Anterior cingulate cortex (tissue), 58 donors: ENCODE measurements at places on chromosomes 12 and 14.

GRCh38 chr14:105070760-105071137, 5.5 kb upstream of the GPR132 start:
- no peak for DNase-seq

- DNase-seq = peak; percentile 2
Observed at GRCh38 chr12:45725631-45726602, 3.6 kb upstream of the ARID2 start.

DNA sequence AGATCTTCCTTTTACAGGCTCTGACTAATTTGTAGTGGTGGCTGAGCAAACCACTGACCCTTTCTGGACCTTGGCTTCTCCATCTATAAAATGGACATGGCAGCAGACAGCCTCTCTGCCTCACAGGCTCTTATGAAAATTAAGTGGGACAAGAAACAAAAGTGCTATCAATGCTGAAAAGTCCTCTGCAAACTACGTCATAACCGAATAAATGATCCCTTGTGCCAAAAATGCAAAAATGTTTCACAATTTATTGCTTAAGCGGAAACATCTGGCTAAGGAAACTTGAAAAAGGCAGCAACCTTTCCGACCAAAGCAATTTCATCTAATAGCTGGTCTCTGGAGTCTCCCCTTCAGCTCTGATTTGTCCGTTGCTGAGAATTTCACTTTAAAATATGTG, 108.5 kb upstream of the PLXNC1 start:
- no peak for DNase-seq

DNA sequence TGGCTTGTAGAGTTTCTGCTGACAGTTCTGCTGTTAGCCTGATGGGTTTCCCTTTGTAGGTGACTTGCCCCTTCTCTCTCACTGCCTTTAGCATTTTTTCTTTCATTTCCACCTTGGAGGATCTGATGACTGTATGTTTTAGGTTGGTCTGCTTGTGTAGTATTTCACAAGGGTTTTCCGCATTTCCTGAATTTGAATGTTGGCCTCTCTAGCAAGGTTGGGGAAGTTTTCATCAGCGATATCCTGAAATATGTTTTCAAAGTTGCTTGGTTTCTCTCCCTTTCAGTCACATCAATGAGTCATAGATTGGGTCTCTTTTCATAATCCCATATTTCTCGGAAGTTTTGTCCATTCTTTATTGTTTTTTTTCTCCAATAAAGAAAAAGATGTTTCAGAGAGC, 11.4 kb downstream of the NOPCHAP1 start:
- no peak for DNase-seq

DNA sequence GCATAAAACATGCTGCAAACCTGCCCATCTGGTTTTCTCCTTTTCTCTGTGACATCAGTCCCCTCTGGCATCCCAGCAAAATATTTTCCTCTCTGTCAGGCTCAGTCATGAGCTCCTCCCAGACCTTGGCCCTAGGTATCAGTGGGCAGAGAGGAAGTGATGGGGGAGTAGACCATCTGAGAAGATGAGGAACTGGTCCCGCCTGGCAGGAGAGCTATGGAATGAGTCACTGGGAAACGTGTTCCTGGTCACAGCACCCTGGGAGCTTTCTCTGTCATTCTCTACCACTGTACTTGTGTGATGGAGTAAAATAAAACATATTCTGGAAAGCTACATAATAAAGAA, 5.0 kb upstream of the SRSF9 start:
- DNase-seq = peak; percentile 49

DNA sequence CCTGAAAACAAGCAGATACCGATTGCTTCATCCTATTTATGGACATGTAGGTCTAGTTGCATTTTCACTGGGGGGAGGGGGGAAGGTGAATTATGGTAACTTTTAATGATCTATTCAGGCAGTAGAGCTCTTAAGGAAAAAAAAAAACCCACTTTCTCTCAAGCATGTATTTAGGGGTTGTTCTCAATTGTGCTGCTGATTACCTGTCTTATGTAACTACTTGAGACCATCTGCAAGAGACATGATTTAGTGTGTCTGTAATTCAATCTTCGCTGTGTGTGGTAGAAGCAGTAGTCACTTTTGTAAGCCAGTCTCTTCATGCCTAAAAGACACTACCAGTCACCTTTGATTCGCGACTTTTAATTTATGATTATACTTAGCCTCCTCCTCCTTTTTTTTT, 8.9 kb downstream of the CALM1 start:
- DNase-seq = no peak

GRCh38 chr12:10142976-10143589, 13.1 kb upstream of the CLEC7A start:
- DNase-seq = no peak

DNA sequence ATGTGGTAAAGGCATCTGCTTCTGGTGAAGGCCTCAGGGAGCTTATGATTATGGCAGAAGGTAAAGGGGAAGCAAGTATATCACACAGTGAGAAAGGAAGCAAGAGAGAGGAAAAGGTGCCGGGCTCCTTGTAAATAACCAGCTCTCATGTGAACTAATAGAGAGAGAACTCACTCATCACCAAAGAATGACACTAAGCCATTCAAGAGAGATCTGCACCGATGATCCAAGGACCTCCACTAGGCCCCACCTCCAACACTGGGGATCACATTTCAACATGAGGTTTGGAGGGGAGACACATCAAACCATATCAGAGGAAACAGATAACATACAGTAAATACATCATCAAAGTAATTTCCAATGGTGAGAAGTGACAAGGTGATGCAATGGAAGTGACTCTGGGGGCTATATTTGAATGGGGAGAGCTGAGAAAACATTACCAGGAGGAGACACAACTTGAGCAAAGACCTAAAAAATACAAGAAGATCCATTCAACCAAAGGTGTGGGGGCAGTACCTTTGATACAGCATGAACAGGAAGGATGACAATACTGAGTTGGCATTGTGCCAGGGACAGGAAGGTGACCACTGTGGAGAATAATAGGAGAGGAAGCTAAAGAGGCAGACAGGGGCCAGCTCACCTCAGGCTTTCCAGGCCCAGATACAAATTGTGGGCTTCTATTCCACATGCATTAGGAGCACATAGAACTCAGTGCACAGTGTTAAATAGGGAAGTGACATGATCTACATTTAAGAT, 134.4 kb upstream of the GRIP1 start:
- no peak for DNase-seq

DNA sequence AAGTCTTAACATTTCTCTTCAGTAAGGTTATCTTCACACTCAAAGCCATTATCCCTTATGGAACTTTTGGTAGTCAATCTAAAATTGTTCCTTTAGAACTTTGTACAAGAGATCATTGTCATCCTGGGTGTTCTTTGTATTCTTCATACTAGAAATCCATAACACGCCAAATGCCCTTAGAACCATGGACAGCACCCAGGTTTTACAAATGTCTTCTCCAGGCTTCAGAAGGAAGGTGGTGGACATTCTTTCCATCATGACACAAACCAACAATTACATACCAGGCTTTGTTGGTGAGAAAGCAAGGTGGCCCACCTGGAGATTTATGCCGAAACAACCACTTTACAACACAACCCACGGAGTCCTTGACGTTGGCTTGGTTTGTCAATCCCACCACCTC, 365.6 kb upstream of the TBX3 start:
- no peak for DNase-seq

GRCh38 chr12:108257004-108257403, 82.1 kb downstream of the CMKLR1 start:
- DNase-seq = no peak

DNA sequence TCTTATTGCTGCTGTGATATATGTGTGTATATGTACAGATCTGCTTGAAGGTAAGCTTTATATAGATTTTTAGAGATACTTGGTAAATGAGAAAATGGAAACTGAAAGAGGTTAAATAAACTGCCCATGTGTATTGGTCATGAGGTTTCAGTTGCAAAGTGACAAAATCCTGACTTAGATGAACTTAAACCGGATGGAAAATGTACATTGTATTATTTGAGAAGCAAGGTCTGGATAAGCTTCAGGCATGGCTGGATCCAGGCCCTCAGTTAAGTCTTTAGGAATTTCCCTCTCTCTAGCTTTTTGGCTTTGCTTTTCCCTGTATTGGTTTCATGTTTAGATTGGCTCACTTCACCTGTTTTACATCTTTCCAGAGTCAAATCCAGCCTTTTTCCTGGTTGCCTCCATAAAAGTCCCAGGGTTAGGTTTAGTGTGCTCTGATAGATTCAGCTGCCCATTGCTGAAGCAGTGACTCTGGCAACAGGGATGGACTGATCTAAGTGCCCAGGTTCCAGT, 21.0 kb upstream of the MAP1LC3B2 start:
- DNase-seq = no peak

- no peak for DNase-seq
Observed at GRCh38 chr14:59454139-59454538, 11.0 kb downstream of the GPR135 start.

- no peak for DNase-seq
Observed at GRCh38 chr14:30309405-30309804, 249.6 kb upstream of the G2E3 start.

- no peak for DNase-seq
Observed at GRCh38 chr14:87629788-87630187, 363.2 kb downstream of the GALC start.

- DNase-seq = peak; percentile 40
Observed at GRCh38 chr14:92938235-92938875, 15.4 kb downstream of the CHGA start.

DNA sequence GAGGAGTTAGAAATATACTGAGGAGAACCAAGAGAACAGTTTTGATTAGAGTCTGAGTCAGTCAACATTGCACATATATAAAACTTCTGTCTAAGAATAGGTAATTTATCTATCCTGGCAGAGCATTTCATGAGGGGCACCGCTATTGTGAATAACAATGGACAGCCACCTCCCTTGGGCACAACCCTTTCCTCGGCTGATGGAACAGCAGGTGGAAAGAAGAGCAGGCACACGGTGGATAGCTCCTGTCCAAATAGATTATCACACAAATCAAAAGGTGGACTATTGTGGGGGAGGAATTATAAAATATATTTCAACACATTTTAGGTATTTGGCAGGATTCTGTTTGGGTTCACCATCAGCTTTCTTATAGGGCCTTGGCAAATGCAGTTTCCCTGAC, 84.0 kb upstream of the PTPRB start:
- no peak for DNase-seq

DNA sequence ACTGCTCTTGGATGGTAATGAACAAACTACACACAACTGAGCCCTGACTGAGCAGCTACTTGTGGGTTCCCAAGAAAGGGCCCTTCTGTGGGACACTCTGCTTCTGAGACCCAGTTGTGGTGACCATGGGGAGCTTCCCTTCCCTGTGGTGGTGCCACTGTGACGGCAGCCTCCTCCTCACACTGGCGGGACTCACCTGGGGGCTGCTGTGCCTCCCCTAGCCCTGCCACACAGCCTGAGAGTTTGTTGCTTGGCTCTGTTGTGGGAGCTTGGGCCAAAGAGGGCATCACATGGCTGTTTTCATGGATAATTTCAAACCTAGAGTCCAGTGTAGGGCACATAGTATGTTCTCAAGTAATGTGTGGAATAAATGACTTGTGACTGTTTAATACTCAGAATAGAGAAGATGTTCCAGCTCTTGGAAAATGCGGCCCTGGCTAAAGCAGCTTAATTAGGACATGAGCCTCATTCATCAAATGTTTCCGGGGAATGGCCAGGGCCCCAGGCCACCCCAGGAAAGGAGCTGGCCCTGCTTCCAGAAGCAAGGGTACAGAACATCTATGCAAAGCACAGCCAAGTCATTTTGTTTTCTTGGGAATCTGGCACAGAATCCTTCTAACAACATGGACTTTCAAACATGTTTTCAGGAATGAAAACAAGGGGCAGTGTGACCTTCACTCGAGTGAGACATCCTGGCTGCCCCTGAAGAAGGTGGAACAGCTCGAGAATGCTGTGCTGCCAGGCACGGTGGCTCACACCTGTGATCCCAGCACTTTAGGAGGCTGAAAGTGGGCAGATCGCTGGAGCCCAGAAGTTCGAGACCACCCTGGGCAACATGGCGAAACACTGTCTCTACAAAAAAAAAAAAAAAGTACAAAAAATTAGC, 21.2 kb downstream of the ZFYVE21 start:
- peak; percentile 31 for DNase-seq

DNA sequence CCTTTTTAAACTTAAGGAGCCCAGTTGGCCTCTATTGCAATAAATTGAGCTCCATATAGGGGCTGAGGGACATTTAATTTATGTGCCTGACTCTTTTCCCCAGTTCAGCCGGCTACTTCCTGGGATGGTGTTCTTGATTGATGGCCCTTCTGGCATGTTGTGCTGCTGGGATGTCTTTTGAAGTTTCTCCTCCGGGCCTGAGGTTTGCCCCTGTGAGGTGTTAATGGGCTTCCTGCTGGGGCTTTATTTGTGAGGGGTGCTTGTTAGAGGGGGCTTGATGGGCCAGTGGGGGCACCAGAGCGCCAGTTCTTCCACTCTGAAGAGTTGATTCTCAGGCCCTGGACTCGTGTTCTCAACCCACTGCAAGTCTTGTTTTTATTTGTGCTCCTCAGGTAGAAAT, 69.6 kb downstream of the CHST11 start:
- no peak for DNase-seq

- DNase-seq = no peak
Observed at GRCh38 chr14:56885825-56886224, 75.5 kb upstream of the OTX2 start.

GRCh38 chr12:131598717-131599116, 112.2 kb upstream of the SFSWAP start:
- no peak for DNase-seq

DNA sequence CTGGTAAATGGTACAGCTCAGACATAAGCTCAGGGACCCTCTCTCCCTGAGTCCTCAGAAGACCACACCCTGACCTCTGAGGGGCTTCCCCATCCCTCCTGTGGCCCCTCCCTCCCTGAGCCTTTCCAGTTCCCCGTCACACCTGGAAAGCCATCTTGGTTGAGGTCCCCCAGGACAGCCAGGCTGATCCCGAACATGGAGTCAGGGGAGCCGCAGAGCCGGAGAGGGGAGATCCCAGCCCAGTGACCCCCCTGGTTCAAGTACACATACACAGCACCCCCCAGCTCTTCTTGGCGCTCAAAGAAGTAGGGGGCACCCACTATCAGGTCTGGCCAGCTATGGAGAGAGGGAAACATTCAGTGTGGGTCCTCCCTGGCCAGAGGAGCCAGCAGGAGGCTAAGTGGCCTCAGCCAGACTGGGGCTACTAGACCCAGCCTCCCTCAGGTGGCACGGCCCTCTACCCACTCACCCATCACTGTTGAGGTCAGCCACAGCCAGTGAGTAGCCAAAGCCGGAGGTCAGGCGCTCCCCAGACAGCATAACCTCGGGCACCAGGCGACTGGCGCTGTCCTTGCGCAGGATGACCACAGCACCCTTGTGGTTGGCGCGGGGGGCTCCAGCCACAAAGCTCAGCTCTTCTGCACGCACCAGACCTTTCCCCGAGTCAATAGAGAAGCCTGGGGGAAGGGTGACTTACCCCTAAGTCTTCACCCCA, 9.3 kb downstream of the ITGA7 start:
- DNase-seq = no peak

- DNase-seq = no peak
Observed at GRCh38 chr14:78401866-78402265, 231.7 kb downstream of the NRXN3 start.

DNA sequence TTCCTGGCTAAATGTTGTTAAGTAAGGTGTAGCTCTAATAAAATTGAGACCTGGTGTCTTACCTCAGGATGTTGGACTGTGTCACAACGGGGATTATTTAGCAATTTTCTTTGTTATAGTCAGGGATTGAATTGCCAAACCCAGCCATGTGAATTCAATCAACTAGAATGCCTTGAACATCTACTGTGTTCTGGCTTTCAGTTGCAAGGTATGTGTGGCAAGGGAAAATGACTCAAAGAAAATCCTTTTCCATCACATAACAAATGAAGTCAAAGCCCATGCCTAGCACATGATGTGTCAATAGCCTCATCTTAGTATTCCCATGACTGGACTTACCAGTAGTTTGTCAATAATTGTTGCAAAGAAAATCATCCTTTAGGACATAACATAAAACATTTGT, 519.8 kb upstream of the FLRT2 start:
- DNase-seq = no peak

GRCh38 chr14:51901475-51902024, 41.1 kb downstream of the GNG2 start:
- DNase-seq = no peak
